ENCODE measurements at places on chromosomes 1 and 21.

DNA sequence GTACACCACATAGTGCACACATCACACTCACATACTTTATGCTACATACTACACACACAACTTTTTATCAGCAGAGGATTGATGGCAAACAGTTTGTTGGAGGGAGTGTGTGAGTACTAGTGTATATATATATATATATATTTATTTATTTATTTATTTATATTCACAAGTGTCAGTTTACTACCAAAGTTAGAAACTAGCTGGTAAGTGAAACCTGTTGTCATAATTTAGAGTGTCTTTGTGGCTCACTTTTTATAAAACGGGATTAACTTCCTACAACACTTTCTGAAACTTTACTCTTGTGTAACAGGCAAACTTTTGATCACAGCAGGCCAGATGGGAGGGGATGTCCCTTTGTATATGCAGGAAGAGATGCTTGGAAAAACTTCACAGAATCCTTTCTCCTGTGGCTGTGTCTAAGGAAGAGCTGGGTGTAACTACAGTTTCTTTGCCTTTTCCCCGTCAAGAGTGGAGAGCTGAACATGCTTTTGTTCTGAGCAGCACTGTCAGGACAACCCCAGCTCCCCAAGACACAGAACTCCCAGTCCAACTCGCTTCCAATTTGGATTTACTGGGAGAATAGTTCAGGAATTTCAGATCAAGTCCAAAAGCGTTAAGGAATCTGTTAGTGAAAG, 1.9 kb upstream of the SAMD13 start:
- no peak for DNase-seq

DNA sequence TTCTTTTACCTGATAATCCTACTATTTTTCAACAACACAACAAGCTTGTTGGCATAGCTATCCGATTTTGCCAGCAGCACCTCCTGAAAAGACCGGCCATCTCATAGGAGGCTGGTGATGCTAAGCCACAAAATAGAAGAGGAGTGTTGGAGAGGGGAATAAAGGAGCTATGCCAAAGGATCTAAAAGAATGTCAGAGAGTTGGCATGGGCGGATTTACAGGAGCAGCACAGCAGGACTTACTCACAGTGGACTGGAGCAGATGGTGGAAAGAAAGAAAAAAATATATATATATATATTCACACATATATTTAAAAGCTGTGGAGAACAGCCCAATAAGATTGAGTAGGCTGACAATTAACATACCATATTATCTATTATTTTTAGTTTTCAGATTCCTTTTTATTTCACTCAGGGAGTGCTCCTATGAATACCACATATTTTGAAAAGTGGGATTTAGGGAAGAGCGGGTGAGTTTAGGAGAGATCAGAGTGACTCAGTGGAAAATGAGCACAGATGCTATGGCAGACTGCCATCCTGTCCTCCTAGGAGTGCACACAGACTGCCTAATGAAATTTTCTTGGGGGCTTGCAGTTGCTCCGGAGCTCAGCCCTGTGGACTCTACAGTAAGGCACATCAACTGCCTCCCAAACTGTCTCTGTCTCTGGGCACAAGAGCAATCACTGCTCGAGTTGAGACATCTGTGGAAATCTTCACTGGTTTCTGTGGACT, 394.4 kb upstream of the CHRM3 start:
- DNase-seq, result no peak

DNA sequence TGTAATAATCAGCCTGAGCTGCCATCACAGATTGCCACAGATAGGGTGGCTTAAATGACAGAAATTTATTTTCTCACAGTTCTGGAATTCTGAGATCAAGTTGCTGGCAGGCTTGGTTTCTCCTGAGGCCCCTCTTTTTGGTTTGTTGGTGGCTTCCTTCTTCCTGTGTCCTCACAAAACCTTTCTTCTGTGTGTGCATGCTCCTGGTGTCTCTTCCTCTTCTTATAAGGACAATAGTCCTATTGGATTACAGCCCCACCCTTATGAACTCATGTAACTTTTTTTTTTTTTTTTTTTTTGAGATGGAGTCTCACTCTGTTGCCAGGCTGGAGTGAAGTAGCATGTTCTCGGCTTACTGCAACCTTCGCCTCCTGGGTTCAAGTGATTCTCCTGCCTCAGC, 41.0 kb upstream of the F3 start:
- DNase-seq, result no peak

- peak; percentile 28 for DNase-seq
Observed at GRCh38 chr1:151585622-151586021, 26.2 kb upstream of the SNX27 start.

DNA sequence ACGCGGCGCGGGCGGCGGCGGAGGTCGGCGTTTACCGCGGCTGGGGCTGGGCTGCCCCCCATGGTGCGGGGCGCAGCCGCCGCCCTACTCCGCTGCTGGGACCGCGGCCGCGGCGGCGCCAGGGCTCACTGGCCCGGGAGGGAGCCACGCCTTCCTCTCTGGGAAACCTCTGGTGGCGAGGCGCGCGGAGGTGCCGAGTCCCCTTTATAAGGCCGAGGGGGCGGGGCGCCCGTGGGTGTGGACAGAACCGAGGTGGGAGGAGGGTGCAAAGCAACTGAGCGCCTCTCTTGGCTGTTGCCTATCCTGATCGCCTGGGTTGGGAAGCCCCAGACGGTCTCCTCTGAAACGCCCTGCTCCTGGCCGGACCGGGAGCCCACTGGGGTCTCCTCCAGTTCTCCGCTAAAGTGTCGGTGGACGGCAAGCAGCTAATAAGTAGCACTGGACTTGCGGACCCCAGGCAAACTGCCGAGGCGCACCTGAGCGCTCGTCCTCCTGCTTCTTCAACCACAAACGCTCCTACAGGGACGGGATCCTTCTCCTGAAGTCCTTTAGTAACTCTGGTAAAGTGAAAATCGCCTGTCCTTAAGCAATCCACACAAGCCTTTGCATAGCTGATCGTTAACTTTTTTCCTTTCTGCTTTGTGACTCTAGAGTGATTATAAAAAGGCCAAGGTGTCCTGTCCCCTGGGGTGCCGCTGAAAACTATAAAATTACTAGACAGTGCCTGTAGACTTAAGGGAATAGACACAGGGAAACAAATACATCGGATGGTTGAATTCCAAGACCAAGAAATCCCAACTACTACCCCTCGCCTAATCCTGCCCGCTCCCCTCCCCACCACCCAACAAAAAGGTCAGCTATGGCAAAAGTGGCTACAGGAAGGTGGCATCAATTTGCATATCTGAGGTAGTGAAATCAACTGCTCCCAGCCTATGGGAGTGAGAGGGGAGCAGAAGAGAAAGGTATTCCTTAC, at the start of gene PTGER3:
TSS of gene PTGER3 (minus strand) at position 182 of the 973 bp plus-strand sequence. CDS start 239 bp downstream, outside the sequence.
- DNase-seq, result peak; percentile 61

- DNase-seq, result no peak
Observed at GRCh38 chr1:176857632-176858031, 306.9 kb downstream of the ASTN1 start.

DNA sequence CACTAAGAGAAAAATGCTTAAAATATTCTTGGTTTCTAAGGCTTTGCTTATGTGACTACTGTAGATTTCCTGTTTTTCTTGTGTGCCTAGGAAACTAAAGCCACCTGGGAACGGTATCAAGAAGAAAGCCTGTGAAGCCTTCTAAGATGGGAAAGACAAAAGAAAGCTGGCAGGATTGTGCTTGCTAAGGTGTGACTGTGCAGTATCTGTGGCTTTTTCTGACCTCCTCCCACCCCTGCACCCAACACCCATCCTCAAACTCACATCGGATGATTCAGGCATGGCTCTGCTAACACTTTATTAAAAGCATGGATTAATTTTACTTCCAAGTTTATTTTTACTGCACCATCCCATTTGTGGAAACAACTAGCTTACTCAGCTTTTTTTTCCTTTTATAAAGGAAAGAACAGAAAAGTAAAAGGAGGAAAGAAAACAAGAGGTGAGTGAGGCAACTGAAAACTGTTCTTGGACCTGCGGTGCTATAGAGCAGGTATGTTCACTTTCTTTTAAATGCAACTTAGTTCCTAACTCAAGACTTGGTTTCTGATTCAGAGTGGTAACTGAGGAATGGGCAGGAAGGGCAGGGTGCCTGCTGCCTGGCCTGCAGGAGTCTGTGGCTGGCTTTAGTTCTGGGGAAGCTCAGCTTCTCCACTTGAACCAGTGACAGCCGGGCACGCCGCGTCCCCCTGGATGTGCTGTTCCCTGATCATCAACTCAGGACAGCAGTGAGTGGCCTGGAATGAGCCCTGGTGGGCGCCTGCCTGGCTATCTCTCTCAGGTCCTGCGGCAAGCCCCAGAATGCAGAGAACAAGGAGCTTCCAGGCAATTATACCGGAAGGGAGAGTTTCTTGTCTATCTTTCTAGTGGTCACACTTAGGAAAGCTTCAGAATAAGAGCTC, at the start of gene GBP6:
TSS of gene GBP6 (plus strand) at position 422 of the 899 bp plus-strand sequence. CDS start 4,493 bp downstream, outside the sequence.
- peak; percentile 15 for DNase-seq

DNA sequence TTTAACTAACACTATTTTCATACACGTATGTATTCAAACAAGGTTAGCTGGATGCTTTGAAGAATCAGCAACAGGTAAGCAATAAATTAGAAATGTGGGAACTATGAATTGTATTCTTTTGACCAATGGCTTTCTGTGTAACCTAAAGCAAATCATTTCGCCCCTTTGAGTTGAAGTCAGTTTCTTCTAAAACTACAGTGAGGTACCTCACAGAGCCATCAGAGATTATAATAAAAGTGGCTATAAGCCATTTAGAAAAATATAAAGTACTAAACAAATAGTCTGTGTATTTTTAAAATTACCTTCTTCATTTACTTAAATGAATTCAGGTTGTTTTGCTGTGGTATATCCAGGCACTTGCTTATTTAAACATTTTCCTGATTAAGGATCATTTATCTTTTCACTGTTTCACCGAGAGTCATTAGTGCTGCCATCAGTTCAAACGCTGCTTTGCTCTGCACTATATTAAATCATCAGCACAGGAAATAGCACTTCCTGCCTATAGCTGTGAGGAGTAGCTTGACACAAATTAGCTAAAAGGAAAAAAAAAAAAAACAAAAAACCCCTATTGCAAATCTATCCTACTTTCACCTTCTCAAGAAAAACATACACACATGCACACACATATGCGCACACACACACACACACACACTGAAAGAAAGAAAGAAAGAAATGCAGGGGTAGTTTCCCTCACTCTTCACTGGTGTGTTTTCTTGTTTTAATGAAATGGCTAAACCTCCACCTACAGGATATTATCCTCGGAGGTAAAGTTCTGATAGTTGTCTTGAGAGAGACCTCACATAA, 39.8 kb upstream of the C1orf105 start:
- DNase-seq, result no peak

GRCh38 chr1:158176399-158176798, 4.3 kb upstream of the CD1D start:
- DNase-seq, result no peak

DNA sequence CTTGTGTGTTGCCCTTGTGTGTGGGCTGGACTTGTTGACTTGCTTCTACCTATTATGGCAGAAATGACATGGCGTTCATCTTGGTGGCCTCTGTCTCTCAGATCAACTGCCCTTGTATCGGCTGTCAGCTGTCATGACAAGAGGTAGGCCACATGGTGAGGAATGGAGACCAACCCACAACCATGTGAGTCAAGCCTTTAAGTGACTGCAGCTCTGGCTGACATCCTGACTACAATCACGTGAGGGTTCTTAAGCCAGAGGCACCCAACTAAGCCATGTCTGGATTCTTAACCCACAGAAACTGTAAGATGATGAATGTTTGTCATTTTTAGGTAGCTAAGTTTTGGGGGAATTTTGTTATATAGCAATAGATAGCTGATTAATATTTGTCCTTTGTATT, 82.1 kb downstream of the KCND3 start:
- no peak for DNase-seq

GRCh38 chr1:9654834-9655723, 3.5 kb downstream of the PIK3CD start:
- DNase-seq, result no peak

DNA sequence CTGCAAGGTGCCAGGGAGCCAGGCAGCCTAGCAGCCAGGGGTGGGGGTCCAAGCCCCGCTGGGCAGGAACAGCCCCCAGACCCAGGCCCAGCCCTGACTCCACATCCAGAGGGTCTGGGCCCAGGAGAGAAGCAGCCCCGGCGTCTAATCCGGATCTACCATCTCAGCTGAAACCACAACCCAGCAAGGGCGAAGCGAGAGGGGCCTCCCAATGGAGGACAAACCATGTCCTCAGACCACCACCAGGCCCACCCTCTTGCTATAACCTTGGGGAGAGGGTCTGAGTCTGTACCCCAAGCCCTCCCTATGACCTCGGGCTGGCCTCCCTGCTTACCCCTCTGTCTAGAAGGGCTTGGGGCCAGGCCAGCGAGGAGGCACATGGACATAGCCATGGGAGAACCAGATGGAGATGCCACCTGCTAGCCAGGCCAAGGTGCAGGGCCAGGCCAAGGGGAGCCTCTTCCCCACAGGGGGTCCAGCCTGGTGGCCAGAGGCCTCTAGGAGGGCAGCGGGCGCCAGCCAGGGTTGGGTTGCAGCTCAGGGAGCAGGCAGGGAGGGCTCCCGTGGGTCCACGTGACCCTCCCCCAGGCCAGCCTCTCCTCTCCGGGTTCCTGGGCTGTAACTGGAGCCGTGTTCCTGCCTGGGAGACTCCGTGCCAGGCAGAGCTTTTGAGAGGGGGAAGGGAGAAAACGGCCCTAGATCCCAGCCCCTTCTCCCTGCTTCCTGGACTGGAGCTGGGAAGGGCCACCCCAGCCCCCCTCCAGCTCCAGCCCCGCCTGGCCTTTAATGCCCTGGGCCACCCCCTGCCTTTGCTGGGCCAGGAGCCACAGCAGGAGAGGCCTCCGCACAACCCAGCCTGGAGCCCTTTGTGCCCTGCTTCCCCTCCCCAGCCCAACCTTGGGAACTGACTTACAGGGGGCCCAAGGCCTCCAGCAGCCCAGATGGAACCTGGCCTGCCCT, 2.5 kb downstream of the WNT9A start:
- DNase-seq, result peak; percentile 84

DNA sequence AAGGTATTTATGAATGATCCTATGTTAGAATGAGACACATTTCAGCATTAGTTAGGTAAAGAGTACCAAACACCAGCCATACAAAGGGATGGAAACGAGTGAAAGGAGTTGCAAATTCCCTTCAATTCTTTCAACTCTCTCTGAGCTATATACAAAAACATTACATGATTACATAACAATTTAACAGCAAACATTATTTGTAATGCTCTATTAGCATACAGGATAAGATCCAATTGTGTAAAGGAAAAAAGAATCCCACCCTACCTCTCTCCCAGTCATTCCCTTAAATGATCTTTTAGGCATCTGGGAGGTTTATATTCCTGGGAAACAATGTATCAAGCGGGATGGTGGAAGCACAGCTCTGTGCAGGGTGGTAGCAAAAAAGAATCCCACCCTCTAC, 117.9 kb downstream of the RHOU start:
- no peak for DNase-seq

- no peak for DNase-seq
Observed at GRCh38 chr21:22764222-22764621, 1766.0 kb downstream of the NCAM2 start.

DNA sequence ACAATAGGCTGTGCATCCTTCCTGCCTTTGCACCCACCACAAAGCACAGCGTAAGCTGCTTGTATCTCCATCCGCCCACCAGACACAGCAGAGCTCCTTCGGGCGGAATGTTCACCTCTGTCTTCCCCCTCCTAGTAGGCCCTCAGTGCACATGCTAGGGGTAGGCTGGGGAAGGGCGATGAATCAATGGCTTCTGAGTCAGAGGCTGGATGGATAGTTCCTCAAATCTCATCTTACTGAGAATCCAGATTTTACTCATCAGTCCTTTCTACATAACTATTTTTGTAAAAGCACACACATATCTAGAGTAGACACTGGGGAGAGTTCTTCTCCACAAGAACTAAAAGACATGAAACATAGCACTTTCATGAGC, 73.8 kb downstream of the BCAR3 start:
- DNase-seq, result no peak
